ENCODE measurements at places on chromosomes 4 and X. TPM values are rescaled to one million over a fixed set of nuclear protein-coding genes. Genes with fewer than 3 reads are reported as not detected.
A peak's percentile ranks its signal among the peaks of the same experiment; 100 is the strongest.

EMD gene
- 62.6 TPM for total RNA-seq

PIN4 gene
- 8.7 TPM for total RNA-seq

CT47A1 gene
- not detected for total RNA-seq

HSFX2 gene
- 0.83 TPM for total RNA-seq

GRCh38 chrX:46298821-46299220 is 246.4 kb downstream of the ZNF674 start:
- no peak for DNase-seq

- DNase-seq, result no peak
Measured at GRCh38 chr4:8410641-8411271, 29.8 kb downstream of the ACOX3 start.

DNA sequence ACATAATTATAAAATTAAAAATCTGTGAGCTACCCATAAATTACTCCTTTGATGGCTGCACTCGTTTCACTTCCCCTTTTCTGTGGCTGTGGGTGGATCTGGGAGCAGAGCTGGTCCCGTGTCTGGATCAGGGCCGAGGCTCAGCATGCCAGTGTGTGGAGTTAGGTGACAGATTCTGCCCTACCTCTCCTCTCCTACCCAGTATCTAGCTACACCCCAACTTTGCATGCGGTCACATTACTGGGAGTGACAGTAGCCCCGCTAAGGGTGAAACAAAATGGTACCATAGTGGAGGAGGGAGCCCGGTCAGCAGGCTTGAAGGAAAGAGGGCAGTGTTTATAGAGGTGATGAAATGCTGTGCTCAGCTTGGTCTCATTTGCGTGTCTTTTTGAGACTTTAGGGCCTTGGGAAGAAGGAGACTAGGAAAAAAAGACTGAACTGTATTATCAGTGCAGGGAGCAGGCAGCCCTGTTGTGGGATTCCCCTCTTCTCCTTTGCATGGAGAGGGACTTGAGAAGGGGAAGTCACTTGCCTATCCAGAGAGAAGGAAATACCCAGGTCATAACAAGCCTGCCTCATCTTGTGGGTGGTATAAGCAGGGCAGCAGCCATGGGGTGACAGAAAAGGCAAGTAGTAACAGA is 48.4 kb downstream of the ARHGAP10 start:
- no peak for DNase-seq

DNA sequence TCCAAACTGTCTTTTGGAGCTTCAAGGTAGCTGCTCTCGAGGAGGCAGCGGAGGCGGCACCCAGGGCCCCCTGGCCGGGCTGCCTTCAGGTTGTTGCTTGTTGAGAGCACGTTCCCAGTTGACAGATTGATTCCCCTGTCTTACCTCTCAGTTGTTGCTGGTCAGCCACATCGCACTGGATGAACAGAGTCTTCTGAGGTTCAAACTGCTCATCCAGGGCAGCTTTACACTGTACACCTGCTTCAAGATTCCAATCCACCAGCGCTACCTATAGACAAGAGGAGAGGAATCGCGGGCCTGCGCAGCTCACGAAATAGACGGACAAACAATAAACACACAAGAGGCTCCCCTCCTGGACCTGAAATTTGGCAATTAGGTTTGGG is 497 bp downstream of the HPGD start:
- DNase-seq, result peak; percentile 59

- DNase-seq, result no peak
Measured at GRCh38 chrX:119055687-119056086, 17.1 kb upstream of the CT47C1 start.

- DNase-seq, result no peak
Measured at GRCh38 chr4:180292339-180292738, 1950.9 kb upstream of the TENM3 start.

DNA sequence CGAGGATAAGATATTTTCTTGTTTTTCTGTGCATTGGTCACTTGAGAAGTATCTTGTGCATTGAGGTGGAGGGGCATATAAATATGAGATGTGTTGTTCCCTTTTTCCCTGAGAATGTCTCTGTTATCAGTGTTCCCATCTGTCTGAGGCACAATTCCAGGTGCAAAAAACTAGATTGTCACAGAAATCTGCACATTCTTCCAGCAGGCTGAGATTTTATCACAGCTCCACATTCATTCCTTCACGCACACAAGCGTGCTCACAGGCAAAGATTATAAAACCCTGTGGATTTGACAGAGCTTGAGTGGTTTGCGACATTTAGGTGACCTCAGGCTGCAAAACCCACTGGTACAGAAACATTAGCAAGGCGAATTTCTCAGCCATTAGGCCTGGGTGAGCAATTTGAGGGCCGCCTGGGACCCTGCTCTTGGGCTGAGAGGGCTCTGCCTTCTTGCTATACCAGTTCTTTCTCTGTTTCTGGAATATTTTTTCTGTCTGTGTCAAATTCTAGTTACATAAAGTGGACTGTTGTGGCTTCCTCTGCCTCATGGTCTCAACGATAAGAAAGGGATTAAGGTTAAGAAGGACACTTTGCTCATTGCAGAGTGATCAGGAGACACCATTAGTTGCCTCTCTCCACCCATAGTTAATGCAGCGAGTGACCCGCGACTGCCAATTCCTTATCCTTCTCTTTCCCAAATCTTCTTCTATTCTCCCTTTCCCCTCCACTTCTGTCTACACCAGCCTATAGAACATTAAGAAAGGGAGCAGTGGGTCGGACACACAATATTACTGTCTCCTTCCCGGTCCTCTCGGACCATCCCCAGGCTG is 86.7 kb upstream of the C1QTNF7 start:
- DNase-seq, result no peak

DNA sequence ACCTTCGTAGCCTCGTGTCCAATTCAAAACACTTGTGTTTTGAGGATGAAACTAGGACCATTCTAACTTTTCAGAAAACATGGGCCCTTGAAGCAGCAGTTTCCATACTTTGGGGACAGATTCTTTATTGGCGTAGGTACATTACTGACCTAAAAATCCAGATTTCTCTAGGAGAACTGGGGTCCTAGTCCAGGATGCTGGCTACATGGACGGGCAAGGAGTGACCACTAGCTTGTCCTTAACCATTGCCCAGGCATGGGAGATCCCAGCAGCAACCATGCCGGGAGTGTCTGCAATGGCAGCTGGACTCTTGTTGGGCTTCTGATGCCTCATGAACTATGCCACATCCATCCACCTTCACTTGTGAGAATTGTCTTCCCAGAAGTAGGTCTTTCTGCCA is 62.2 kb upstream of the WDR1 start:
- no peak for DNase-seq

GRCh38 chrX:38859602-38860001 is 58.3 kb downstream of the MID1IP1 start:
- no peak for DNase-seq

DNA sequence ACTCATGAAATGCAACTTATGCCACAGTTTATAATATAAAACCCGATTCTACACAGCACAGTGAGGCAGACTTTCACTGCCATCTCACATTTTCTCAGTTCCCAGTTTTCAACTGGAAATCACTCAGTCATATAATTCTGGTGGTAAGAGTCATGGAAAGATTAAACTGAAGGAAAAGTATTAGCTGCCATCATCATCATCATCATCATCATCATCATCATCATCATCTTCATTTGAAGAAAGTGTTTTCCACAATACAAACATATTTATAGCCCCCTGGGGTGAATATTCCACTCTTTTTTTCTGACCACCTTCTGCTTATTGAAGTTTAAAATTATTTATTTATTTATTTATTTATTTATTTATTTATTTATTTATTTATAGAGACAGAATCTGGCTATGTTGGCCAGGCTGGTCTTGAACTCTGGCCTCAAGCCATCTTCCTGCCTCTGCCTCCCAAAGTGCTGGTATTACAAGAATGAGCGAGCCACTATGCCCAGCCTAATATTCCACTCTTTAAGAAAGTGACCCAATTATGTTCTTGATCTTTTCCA is 6.0 kb upstream of the UBQLN2 start:
- DNase-seq, result no peak

Data from mucosa of gallbladder (tissue), 1 donor.